ENCODE measurements at places on chromosomes 4 and X. TPM values are rescaled to one million over a fixed set of nuclear protein-coding genes. Genes with fewer than 3 reads are reported as not detected.
A peak's percentile ranks its signal among the peaks of the same experiment; 100 is the strongest.

DNA sequence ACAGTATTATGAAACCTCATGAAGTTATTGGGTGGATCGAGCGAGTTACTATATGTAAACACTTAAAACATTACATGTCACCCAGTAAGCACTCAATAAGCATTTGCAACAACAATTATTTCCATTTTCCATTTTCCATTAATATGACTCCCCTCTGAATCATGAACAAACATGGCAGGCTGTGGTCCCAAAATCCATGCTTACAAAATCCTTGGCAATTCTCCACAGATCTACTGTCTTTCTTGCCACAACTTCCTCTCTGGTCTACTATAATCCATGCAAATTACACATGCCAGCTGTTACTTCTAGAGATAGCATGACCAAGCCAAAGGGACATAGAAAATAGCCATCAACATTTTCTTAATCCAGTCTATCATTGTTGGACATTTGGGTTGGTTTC is 22.0 kb downstream of the ASB11 start:
- H3K27me3 ChIP-seq, result no peaks in the 10 kb centered on the region
- H3K36me3 ChIP-seq, result no peaks in the 10 kb centered on the region
- H3K4me3 ChIP-seq, result no peak overlapping the region
- no peaks in the 10 kb centered on the region for H3K4me1 ChIP-seq
- no peak overlapping the region for H3K27ac ChIP-seq

DNA sequence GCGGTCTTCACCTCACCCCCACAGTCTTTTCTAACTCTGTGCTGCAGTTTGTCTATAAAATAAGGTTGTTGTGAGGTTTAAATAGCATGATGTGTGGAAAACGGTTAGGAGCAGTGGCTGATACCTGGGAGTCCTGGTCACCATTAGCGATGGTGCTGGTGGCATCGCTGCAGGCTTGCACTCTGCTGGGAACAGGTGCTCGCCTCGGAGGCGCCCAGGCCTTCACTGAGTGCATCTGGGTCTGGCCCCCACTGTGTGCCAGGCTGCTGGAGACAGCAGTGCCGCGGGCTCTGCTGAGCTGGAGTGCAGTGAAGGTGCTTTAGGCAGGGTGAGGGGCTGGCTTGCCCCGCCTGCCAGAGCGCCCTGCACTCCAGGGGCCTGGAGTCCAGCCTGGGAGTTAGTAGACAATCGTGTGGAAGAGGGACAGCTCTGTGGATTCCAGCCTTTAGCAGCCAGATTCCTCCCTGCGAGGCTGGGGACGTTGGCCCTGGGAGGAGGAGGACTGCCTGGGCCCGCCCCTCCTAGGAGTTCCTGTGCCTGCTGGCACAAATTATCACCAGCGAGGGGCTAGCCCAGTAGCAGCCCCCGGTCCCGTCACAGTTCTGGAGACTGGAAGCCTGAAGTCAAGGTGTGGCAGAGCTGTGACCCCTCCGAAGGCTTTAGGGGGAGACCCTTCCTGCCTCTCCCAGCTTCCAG is 7.3 kb downstream of the RGS12 start:
- no peak overlapping the region for H3K27ac ChIP-seq
- H3K4me3 ChIP-seq, result no peak overlapping the region
- no peak for DNase-seq

DNA sequence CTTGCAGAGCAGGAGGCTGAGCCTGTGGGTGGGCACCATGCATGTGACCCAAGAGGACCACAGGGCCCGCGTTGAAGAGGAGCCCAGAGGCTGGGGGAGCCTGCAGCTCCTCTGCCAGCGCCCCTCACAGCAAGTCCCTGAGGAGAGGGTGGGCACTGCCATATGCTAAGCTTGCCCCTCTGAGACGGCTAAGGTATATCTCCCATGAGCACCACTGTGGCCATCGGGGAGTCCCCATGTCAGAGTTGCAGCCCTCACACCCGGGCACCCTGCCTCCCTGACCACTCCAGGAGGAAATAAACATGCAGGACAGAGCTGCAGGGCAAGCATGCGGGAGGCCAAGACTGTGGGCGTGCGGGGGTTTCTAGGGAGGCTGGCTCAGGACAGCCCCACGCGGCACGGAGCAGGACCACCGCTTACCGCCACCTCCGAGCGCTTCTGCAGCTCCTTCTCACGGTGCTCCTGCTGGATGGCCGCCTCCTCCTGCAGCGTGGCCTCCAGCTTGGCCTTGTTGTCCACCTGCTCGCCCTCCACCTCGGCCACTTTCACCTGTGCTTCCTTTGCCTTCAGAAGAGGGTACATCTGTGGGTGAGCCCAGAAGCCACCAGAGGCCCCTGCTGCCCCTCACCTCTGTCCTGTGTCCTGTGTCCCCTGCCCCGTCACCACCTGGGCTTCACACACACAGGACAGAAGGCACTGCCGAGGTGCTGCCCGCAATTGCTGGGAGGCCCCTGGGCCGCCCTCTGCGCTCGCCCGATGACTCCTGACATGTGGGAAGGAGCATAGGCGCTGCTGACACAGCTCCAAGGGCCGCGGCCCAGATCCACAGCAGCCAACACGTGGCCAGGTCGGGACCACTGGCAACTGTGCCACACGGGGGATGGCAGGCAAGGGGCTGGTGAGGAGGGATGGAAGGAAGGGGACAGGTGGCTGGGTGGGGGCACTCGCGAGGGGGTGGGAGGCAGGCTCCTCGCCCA is 29.8 kb downstream of the FGFR3 start:
- H3K27ac ChIP-seq, result no peak overlapping the region
- DNase-seq, result no peak
- no peaks in the 10 kb centered on the region for H3K27me3 ChIP-seq
- peaks cover 62% of the 10 kb centered on the region for H3K36me3 ChIP-seq
- H3K4me1 ChIP-seq, result no peaks in the 10 kb centered on the region

GRCh38 chr4:88115587-88115986 is 42.9 kb downstream of the ABCG2 start:
- no peaks in the 10 kb centered on the region for H3K36me3 ChIP-seq
- no peak overlapping the region for H3K4me3 ChIP-seq
- H3K27me3 ChIP-seq, result no peaks in the 10 kb centered on the region
- H3K27ac ChIP-seq, result no peak overlapping the region
- DNase-seq, result no peak

- no peaks in the 10 kb centered on the region for H3K36me3 ChIP-seq
- DNase-seq, result peak; percentile 89
- no peaks in the 10 kb centered on the region for H3K27me3 ChIP-seq
- no peak overlapping the region for H3K27ac ChIP-seq
- no peaks in the 10 kb centered on the region for H3K4me1 ChIP-seq
- no peak overlapping the region for H3K4me3 ChIP-seq
Observed at GRCh38 chrX:39705290-39705689, 392.5 kb downstream of the BCOR start.

GRCh38 chrX:70664726-70665125 is 220.1 kb downstream of the DLG3 start:
- no peak for DNase-seq
- no peak overlapping the region for H3K4me3 ChIP-seq
- H3K36me3 ChIP-seq, result no peaks in the 10 kb centered on the region
- H3K27me3 ChIP-seq, result peaks cover 3% of the 10 kb centered on the region
- no peak overlapping the region for H3K27ac ChIP-seq

The PSAPL1 gene
- total RNA-seq, result not detected

DNA sequence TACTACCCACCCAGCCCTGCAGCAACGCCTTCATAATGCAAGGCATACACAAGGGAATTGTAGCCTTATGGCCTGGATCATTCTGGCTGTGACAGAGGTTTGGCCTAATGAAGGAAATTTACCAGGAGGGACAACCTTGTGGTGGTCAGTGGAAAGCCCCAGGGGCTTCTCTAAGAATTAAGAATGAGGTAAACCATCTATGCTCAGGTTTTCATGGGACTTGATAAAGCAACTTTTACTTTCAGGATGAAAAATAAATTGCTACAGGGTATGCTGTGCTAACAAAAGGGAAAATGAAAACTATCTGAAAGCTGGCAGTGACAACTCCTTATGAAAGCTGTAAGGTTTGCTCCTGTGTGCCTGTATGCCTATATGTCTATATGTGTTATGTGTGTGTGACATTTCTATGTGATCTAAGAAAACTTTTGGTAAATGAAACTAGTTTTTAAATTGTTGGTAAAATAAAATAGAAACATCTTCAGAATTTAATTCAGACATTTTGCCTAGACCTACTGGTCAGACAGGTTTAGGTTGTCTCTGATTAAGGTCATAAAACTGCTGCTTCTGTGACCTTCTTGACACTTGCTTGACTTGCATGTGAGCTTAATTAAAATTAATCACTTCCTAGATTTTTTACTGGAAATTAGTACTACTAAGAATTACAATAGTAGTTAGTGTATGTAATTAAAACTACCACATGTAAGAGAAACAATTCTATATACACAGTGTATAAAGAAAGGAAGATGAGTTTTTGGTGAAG is 19.9 kb upstream of the TXK start:
- no peak overlapping the region for H3K27ac ChIP-seq
- DNase-seq, result no peak
- no peaks in the 10 kb centered on the region for H3K27me3 ChIP-seq
- H3K4me3 ChIP-seq, result no peak overlapping the region

DNA sequence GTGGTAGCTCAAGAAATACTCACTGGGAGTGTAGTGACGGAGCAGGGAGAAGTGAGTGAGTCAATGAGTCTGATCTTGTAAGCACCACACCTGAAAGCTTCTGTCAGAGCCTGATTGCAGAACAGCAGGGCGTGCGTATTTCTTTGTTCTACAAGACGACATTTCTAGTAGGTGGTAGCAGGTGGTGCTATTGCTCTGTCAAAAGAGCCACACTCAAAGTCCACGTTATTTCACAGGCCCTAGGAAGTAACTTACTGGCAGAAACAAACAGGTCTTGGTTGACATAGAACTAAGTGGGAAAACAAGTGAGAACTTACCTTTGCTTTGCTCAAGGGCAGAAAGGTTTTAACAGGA is 46.4 kb upstream of the SPRY1 start:
- no peaks in the 10 kb centered on the region for H3K4me1 ChIP-seq
- no peak for DNase-seq

GRCh38 chrX:70592091-70592490 is 147.5 kb downstream of the DLG3 start:
- no peak for DNase-seq
- H3K27ac ChIP-seq, result no peak overlapping the region
- no peaks in the 10 kb centered on the region for H3K4me1 ChIP-seq
- H3K36me3 ChIP-seq, result no peaks in the 10 kb centered on the region
- H3K4me3 ChIP-seq, result no peak overlapping the region
- no peaks in the 10 kb centered on the region for H3K27me3 ChIP-seq

- H3K36me3 ChIP-seq, result no peaks in the 10 kb centered on the region
- DNase-seq, result no peak
- H3K4me3 ChIP-seq, result no peak overlapping the region
- H3K4me1 ChIP-seq, result no peaks in the 10 kb centered on the region
- H3K27ac ChIP-seq, result no peak overlapping the region
- H3K27me3 ChIP-seq, result no peaks in the 10 kb centered on the region
Observed at GRCh38 chr4:162921178-162921785, 245.4 kb downstream of the NAF1 start.

DNA sequence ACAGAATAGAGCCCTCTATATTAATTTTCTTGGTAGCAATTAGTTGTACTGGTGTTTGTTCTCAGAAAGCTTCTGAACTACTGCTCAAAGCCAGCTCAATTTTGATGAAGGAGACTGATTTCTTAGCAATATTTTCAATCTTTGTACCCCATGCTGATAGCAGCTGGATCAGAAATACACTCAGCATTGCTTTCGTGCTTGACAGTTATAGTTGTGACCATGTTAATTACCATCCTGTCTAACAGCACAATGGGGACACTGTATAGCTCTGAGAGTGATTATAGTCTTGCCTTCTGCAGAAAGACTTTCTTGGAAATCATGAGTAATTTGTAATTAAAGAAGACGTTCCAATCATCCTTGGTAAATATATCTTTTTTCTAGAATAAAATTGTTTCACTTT is 79.7 kb upstream of the GNPDA2 start:
- no peak overlapping the region for H3K4me3 ChIP-seq
- H3K4me1 ChIP-seq, result no peaks in the 10 kb centered on the region
- H3K27me3 ChIP-seq, result no peaks in the 10 kb centered on the region
- H3K27ac ChIP-seq, result no peak overlapping the region
- H3K36me3 ChIP-seq, result no peaks in the 10 kb centered on the region
- DNase-seq, result no peak

GRCh38 chrX:16606142-16606720 is 43.7 kb upstream of the S100G start:
- no peak overlapping the region for H3K27ac ChIP-seq
- H3K4me1 ChIP-seq, result no peaks in the 10 kb centered on the region
- DNase-seq, result no peak

DNA sequence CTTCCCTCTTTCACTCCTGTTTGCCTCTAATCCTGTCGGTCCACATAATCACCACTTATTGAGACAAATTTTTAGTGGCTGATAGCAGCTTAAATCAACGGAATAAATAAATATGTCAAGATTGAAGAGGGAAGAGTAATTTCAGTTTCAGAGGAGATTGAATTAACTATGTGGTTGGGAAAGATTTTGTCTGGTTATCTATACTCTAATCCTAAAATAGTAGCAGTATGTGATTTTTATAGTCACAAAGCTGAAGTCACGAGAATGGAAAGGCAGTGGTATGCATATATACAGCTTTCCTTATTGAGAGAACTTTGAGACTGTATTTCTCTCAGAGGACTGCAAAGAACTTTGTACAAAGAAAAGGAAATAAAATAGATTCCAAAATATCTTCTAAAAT is 493.3 kb downstream of the FAT4 start:
- H3K27ac ChIP-seq, result no peak overlapping the region
- H3K36me3 ChIP-seq, result no peaks in the 10 kb centered on the region
- H3K4me3 ChIP-seq, result no peak overlapping the region
- DNase-seq, result no peak

GRCh38 chr4:185624259-185624589 is 88.9 kb upstream of the PDLIM3 start:
- H3K27me3 ChIP-seq, result no peaks in the 10 kb centered on the region
- no peak overlapping the region for H3K27ac ChIP-seq
- no peak overlapping the region for H3K4me3 ChIP-seq
- H3K36me3 ChIP-seq, result peaks cover 41% of the 10 kb centered on the region

DNA sequence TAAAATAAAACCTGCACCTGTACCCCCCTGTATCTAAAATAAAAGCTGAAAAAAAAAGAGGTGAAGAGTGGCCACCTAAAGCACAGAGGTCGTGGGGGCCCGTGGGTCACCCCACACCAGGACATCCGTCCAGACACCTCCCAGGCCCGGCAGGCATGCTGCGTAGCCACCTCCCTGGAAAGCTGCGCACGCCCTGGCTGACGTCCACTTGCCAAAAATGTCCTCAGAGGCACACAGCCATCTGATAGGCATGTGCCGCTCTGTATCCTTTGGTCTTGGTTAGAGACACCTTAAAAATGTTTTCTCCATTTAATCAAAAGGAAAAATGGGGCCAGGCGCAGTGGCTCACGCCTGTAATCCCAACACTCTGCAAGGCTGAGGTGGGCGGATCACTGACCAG is 17.7 kb downstream of the FAM53A start:
- no peak for DNase-seq
- H3K4me1 ChIP-seq, result peaks cover 4% of the 10 kb centered on the region
- H3K27me3 ChIP-seq, result no peaks in the 10 kb centered on the region
- no peaks in the 10 kb centered on the region for H3K36me3 ChIP-seq
- no peak overlapping the region for H3K4me3 ChIP-seq
- no peak overlapping the region for H3K27ac ChIP-seq

The CNKSR2 gene
- 6.1 TPM for total RNA-seq

All from sigmoid colon (tissue), 7 donors.